ENCODE measurements at places on chromosomes 1 and 21. TPM values are rescaled to one million over a fixed set of nuclear protein-coding genes. Genes with fewer than 3 reads are reported as not detected.

DNA sequence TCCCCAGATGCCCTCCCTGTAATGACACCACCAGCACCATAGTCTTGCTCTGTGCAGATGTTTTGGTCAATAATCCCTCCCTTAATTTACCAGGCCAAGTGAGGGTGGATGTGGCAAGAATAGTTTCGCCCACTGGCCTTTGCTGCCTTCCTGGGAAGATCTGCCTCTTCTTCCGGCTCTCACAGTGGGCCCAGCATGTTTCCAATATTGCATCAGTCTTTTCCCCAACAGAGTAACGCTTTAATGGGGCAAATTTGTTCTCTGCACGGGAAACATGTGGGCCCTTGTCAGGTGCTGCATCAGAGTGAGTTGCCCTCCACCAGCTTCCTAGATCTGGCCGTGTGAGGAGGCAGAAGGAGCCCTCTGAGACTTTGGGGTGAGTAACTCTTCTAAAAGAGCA, 12.0 kb upstream of the ALX3 start:
- ATAC-seq, result no peak

DNA sequence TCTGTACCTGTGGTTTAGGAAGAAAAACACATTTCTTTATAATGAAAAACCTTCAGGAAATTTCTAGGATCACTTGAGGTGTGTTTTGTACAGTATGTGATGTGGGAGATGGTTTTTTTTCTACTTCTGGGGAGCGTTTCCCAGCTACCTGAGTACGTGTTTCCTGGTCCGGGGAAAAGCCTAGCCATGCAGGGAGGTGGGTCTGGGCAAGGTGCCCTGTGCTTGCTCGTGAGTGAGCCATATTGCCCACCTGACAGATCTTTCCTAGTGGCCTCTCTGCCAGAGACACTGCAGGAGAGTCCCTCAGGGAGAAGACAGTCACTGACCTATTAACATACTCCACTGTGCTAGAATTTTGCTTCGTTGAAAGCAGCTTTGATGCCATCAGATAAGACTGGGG, 41.3 kb downstream of the TRPM2 start:
- ATAC-seq, result no peak

DNA sequence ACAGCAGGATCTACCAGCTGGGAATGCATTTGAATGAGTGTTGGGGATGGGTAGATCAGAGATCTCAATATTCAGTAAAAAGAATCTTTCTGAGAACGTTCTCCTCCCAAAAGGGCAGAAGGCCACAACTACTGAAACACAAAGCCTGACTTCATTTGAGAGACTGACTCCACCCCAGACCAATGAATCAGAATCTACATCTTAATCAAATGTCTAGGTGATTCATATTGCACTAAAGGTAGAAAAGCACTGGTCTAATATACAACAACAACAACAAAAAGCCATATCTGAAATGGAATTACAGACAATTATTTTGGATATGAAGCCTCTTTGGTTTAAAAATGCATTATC, 123.9 kb downstream of the SMYD3 start:
- ATAC-seq, result no peak

DNA sequence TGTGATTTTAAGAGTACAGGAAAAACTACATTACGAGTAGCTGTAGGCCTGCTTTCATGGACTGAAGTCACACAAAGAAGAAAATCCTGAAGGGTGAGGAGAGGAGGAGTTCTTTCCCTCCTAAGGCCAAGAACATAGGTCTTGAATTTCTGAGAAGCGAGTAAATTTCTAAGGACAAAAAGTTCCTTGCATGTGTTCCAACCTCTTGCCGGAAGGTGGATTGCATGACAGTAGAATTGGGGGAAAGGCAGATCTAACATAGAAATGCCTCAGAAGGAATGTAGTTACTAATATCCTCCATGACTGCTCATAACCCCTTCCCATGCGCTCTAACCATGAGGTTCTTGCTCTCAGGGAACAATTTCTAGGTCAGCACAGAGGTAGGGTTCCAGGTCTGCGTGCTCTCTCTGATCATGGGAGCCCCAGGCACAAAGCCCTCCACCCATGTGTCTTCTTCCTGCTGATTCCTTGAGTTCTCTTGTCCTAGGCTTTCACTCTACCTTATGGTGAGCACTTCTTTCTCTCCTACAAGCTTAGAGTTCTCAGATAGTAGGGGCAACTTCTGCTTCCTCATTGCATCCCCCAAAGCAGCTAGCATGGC, 13.7 kb downstream of the CD2 start:
- no peak for ATAC-seq

- no peak for ATAC-seq
Observed at GRCh38 chr1:48018799-48019198, 21.6 kb upstream of the TRABD2B start.

DNA sequence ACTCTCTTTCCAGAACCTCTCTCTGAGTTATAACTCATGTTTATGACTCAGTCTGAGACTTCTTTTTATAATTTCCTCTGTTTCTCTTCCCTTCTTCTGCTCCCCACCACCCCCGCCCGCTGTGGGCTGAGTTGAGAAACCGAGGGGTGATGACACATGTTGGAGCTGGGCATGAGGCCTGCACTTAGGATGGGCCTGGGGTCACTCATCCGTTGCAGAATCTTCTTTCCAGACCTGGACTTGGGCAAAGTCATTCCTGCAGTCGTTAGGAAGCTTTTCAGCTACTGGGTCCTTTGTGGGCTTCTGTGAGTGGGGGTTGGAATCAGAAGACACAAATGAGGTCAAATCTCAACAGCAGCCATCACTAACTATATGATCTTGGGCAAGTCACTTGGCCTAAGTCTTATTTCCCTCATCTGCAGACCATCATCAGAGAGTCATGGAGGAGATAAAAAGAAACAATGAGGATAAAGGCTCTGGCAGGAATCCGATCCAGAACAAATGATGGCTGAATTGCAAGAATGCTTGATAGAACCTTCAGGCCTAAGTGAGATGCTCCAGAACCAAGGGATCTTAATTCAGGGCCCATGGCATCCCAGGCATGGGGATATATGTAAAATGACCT, 53.4 kb downstream of the RPS6KA1 start:
- ATAC-seq, result no peak

- ATAC-seq, result no peak
Observed at GRCh38 chr1:32068957-32069588, 3.7 kb upstream of the TMEM39B start.

- ATAC-seq, result no peak
Observed at GRCh38 chr1:246733704-246734103, 9.5 kb downstream of the SCCPDH start.

GRCh38 chr1:180096584-180097325, 57.9 kb upstream of the QSOX1 start:
- ATAC-seq, result no peak

DNA sequence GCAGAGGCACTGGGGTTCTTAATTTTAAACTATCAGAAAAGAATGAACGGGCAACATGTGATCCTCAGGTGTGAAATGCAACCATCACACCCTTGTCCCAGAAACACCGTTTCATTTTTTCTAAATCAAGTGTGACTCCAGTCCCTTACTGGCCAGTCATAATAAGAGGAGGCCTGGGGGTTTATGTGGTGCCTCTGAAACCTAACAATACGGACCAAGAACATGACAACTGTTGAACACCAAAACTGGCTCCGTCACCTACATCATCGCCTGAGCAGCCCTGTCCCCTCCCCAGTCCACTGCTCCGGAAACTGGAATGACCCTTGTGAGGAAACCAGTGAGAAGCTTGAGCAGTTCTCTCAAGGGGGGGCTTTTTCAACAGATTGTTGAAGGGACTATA, 55.9 kb upstream of the KIF26B start:
- no peak for ATAC-seq

GRCh38 chr1:4736254-4736653, 81.8 kb downstream of the AJAP1 start:
- no peak for ATAC-seq

DNA sequence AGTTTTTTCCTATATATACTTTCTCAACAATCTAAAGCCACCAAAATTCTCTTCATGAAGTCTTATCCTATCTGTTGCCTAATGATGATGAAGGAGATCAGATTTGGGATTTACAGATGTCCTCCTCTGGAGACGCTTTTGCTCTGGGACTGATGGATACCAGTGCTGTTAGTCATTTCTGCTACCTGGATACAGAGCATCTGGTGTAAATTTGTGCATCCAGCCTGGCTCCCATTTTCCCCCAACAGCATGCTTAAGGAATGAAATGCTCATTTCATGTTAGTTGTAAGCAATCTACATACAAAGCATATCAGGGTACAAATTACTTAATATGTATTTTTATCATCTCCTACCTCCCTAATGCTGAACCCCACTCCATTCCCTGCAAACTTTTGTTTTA, 57.7 kb downstream of the HNRNPR start:
- ATAC-seq, result no peak

DNA sequence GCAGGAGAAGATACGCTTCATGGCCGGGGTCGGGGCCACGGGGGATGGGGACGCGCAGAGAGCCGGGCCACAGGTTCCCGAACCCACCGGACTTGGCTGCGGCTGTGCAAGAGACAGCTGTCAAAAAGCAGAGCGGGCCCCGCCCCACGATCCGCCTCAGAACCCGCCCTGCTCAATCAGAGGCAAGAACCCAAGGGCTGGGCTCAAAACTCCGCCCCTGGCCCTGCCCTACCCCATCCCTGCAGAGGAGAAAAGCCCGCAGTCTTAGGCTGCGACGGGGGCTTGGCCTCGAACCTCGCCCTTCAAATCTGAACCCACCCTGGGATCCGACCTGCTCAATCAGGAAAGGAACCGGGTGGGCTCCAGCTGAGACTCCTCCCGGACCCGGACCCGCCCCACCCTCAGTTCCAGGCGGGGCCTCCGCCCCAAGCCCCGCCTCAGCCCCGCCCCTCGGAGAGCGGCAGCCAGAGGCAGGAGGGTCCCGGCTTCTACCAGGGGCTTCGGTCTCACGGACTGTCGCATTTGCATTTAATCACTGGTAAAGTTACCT, at the start of gene ANKRD35:
TSS of gene ANKRD35 (minus strand) at position 129 of the 550 bp plus-strand sequence. CDS start at position 21, 108 bp downstream.
- ATAC-seq, result peak; percentile 94

DNA sequence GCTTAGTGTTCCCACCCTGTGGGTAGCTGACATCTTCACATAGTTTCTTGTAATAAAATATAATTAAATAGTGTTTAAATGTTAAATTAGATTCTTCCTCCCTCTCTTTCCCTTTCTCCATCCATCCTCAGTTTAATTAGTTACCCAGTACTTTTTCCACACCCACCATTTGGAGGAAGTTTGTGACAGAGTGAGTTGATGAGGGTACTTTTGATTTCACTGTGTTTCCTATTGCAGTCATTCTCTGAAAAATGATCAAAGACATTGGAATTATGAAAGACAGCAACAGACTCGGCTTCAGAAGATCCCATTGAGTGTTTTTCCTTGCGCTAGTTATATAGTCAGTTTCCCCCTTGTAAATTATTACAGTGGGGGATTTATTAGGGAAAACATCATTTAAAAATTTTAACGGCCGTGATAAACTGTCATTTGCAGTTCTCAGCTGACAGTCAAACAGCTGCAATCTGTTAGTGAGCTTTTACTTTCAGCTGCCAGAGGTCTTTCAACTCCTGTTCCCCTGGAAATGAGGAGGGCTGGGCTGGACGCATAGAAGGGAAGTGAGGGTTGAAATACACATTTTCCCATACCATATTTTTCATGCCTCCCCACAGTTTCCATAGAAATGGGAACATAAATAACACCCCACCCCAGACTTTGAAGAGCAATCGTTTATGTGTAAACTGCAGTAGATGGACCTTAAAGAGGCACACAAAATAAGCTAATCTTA, 61.3 kb upstream of the CACYBP start:
- no peak for ATAC-seq

DNA sequence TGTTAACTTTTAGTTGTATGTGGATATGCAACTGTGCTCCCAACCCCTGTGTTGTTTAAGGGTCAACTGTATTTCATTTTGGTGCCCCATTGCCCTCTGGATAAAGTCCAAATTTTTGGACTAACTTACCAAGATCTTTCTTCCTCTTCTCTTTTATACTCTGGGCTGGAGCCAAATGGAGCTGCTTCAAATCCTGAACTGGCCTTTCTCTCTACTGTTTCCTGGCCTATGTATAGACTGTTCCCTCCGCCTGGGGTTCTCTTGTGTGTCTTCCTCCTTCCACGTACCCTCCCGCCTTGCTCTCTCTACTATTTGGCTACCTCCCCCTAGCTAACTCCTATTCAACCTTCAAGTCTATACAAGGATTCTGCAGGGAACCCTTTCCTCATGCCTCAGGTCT, 8.4 kb upstream of the CDC14A start:
- no peak for ATAC-seq

DNA sequence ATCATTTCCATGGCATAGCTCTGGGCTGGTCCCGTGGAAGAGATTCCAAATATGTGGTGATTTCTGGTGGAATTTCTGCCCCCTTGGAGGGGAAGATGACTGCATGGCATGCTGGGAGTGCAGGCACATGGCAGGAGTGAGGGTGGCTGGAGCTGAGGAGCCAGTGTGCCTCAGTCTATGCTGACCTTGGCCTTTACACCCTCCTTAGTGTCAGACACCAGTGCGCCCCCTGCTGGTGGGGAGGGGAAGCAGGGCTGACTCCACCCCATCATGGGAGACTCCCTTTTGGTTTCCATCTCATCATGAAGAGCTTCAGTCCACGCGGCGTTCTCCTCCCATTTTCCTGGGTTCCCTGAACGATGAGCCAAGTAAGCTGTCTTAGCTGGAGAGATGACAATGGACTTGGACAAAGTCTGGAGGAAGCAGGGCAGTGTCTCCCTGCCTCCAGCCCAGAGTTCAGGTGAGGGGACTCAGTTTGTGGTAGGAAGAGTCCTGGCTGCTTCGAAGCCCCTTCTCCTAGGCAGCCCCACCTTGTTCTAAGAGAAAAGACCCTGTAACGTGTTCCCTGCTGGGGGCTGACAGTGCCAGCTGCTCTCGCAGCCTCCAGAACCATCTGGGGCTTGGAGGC, 10.3 kb downstream of the ALX3 start:
- no peak for ATAC-seq

DNA sequence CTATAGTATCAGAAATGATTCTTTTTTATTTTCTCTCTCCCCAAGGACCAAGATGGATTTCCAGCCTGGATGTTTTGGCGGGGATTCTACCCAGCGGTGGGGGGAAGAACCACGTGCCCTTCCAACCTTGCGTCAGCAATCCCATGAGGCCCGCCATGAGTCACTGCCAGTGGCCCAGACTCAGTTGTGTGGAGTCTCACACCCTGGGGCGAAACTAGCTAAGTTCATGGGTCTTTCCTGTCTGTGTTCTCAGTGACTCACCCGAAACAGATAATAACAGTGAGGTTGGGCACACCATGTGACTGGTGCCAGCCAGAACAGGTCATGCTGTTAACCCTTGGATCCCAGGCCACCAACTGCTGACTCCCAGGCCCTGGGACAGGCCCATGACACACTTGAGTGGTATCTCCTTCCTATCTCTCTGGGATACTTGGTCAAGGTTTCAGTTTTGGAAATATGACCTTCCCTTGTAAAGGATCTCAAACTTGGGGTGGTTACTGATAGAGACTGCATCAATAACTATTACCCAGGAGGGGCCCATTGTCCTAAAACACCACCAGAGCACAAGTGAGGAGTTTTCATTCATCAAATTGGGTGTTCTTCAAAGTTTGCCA, 98.0 kb upstream of the DUSP10 start:
- ATAC-seq, result peak; percentile 64

GRCh38 chr1:51669816-51670215, 52.9 kb downstream of the OSBPL9 start:
- no peak for ATAC-seq

The THEM5 gene
- not detected for total RNA-seq

The FTCD gene
- total RNA-seq, result 1.5 TPM

The C1orf210 gene
- total RNA-seq, result not detected

The ST6GALNAC3 gene
- 2.8 TPM for total RNA-seq

The ZBTB8OS gene
- total RNA-seq, result 27.6 TPM

The ASCL5 gene
- not detected for total RNA-seq

The FCMR gene
- 1.0 TPM for total RNA-seq

The CFAP107 gene
- not detected for total RNA-seq

The TDRD10 gene
- total RNA-seq, result 1.4 TPM

The TENT5C gene
- 3.6 TPM for total RNA-seq

The SPRR2F gene
- total RNA-seq, result 12.0 TPM
